ENCODE measurements at places on chromosomes 1 and 21. TPM values are rescaled to one million over a fixed set of nuclear protein-coding genes. Genes with fewer than 3 reads are reported as not detected.

DNA sequence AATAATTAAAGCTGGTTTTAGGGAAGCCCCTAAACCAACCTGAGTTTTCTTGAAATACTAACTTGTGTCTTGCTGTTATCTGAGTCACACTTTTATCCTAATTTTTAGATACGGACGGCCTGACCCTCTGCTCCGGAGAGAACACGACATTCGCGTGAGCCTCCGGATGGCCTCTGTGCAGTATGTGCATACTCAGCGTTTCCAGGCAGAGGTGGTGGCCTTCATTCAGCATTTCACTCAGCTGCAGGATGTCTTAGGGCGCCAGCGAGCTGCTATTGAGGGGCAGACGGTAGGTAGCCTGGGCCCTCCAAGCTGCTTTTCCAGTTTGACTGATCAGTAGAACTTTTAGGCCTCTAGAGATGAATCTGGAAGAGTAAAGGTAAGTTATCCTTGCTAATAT, 63.6 kb downstream of the VPS13D start:
- DNase-seq, result no peak
- H3K36me3 ChIP-seq, result no peaks in the 10 kb centered on the region
- H3K27me3 ChIP-seq, result no peaks in the 10 kb centered on the region

The TMPRSS2 gene
- polyA plus RNA-seq, result not detected

The POTED gene
- polyA plus RNA-seq, result not detected

- H3K27ac ChIP-seq, result peak overlapping the region; percentile 99
- peak overlapping the region; percentile 99 for H3K4me3 ChIP-seq
- no peak for DNase-seq
- H3K4me1 ChIP-seq, result peaks cover 69% of the 10 kb centered on the region
Observed at GRCh38 chr1:107964336-107965109, 457 bp downstream of the VAV3 start.

DNA sequence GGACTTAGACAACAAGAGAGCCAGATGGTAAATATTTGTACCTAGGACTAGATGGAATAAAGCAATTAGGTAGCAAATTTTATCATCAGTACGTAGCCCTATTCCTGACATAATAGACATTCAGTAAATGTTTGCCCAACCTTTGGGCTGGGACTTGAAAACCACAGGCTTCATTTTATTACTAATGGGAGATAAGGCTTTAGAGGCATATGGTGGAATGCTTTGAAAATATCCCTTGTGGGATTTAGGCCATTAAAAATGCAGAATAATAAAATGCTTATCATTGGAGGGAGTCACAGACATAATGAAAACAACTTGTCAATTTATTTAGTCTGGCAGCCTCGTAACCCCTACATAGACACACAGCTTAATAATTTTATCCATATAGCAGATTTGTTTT, 296.1 kb upstream of the SPAG17 start:
- H3K36me3 ChIP-seq, result no peaks in the 10 kb centered on the region
- H3K4me1 ChIP-seq, result no peaks in the 10 kb centered on the region
- H3K27ac ChIP-seq, result no peak overlapping the region
- no peak for DNase-seq
- no peaks in the 10 kb centered on the region for H3K27me3 ChIP-seq
- no peak overlapping the region for H3K4me3 ChIP-seq

The FRRS1 gene
- polyA plus RNA-seq, result 1.5 TPM

DNA sequence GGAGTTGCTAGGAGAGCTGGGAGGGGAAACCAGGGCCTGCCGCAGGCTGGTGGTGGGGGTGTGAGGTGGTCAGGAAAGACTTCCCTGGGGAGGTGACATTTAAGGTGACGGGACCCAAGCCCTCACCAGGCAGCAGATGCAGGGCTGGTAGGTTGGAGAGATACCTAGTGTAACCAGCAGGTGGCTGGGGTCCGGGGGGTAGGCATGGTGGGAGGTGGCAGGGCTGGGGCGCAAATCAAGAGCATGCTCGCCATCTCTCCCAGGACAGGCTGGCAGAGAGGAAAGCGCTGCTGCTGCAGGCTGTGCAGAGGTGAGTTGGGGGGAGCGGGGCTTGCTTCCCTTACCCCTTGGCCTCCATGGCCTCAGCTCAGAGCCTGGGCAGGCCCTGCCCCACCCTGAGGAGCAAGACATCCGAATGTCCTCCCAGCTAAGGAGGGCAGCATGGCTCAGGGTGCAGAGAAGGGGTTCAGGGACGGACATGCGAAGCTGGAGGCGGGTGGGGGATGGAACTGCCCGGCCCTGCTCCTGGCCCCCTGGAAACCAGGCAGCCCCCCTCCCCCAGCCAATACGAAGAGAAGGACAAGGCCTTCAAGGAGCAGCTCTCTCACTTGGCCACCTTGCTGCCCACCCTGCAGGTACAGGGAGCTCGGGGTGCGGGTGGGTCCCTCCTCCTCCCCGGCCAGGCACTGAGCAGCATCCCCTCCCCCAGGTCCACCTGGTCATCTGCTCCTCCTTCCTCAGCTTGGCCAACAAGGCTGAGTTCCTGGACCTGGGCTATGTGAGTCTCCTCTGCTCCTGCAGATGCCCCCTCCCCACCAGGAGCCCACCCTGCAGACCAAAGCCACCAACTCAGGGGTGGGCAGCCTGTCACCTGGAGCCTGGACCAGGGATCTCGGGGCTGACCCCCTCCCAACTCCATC, 4.0 kb downstream of the RNF207 start:
- peak overlapping the region; percentile 69 for H3K4me3 ChIP-seq
- no peak overlapping the region for H3K27ac ChIP-seq

DNA sequence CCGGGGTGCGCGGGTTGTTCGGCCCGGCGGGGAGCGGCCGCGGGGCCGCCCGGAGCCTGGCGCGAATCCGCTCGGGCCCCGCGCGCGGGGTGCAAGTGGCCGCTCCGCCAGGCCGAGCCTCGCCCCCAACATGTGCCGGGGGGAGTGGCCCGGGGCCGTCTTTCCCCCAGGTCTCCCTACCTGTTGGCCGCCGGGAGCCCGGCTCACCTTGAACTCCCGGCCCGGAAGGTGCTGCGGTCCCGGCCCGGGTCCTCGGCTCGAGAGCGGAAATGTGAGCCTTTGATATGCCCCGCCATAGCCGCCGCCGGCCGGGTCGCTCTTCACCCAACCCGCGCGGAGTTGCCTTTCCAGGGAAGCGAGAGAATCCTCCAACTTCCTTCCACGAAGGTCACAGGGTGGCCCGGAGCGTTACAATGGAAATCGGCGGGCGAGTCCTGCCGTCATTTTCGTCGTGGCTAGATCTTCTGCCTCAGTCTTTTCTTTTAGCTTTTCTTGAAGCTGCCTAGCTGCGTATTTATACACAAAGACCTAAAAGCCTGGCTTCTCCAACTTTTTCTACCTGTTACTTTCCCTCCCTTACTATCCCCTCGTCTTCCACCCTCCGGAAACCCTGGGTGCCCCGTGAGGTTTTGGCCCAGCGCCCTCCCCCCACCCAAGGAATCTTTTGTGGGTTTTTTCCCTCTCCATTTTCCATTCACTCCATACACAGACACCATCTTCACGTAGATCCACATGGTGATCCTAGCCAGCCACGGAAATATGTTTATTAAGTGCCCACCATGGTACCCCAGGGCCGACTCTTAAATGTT, 867 bp downstream of the PTGFRN start:
- H3K27ac ChIP-seq, result no peak overlapping the region
- peaks cover 27% of the 10 kb centered on the region for H3K27me3 ChIP-seq
- DNase-seq, result no peak
- no peaks in the 10 kb centered on the region for H3K36me3 ChIP-seq
- peaks cover 6% of the 10 kb centered on the region for H3K4me1 ChIP-seq

The S1PR1 gene
- polyA plus RNA-seq, result 131 TPM

The C1orf74 gene
- polyA plus RNA-seq, result 0.52 TPM

DNA sequence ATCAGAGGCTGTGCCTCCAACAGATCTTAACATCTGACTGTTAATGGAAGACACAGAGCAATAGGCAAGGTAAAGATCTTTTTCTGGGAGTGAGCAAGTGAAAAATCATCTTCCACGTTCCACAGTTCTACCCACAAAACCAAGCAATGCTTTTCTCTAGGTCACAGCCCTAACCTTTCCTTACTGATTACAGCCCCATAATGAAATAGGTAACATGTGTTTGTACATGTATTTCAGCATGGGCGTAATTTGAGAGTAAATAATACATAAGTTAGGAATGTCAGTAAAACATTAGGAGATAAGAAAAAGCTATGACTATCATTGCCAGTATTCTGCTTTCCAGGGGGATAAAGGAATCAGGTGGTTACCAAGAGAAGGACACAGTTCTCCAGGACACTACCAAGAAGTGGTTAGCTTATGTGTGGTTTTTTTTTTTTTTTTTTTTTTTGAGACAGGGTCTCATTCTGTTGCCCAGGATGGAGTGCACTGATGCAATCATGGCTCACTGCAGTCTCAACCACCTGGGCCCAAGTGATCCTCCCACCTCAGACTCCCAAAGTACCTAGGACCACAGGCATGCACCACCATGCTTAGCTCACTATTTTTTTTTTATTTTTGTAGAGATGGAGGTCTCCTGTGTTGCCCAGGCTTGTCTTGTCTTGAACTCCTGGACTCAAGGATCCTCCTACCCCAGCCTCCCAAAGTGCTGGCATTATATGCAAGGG, 72.0 kb downstream of the DAP3 start:
- H3K4me1 ChIP-seq, result peaks cover 9% of the 10 kb centered on the region
- H3K27ac ChIP-seq, result no peak overlapping the region

DNA sequence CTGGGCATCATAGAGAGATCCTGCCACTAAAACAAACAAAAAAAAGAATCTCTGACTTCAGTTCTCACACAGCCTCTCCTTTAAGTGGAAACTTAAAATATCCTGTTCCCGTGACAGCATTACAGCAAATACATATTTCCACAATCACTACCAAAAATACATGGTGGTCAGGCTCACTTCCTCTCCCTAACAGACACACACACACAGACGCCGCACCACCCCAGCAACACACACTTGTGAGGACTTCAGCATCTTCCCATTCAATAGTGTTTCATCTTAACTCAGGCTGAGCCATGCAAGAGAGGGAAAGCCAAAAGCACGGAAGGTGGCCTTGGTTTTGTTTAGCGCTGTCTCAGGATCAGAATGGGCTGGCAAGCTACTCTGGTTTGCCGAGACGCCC, 21.9 kb downstream of the KIAA1614 start:
- DNase-seq, result no peak
- H3K36me3 ChIP-seq, result no peaks in the 10 kb centered on the region
- H3K4me3 ChIP-seq, result peak overlapping the region; percentile 19

DNA sequence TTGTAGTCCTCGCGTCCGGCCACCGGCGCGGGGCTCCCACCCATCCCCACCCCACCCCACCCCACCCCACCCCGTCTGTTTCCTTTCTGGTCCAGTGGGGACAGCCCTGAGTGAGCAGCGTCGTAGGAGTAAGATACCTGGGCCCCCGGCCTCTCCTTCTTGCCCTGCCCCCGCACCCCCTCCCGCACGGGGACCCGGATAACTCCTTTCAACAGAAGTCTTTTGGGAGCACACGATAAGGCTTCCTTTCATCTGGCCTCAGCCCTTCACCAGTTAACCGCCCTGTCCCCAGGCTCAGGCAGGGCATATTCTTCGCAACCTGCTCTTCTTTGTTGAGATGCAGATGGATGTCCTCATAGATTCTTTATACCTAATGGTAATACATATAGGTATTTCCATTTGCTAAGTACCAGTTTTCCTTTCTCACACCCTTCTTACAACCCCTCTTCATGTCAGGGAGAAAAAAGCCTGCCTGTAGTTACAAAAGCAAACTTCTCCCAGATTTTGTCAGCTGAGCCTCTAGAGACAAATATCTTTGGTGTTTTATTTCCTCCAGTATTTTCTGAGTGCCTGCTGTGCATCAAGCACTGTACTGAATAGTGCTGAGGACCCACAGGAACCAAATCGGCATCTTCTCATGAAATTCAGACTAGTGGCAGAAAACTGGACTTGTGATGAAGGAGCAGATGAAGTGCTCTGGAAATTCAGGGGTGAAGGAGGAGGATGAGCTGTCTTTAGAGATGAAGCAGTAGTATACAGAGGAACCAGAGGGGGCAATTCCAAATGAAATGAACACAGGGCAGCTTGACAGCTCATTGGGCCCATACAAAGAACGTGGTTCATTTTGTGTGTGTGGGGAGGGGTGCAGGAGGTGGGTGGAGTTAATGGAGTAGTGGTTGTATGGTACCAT, 33.6 kb downstream of the SLC2A1 start:
- H3K4me3 ChIP-seq, result peak overlapping the region; percentile 87
- peaks cover 25% of the 10 kb centered on the region for H3K36me3 ChIP-seq
- peaks cover 34% of the 10 kb centered on the region for H3K4me1 ChIP-seq
- DNase-seq, result no peak
- no peaks in the 10 kb centered on the region for H3K27me3 ChIP-seq

The DIO1 gene
- not detected for polyA plus RNA-seq

DNA sequence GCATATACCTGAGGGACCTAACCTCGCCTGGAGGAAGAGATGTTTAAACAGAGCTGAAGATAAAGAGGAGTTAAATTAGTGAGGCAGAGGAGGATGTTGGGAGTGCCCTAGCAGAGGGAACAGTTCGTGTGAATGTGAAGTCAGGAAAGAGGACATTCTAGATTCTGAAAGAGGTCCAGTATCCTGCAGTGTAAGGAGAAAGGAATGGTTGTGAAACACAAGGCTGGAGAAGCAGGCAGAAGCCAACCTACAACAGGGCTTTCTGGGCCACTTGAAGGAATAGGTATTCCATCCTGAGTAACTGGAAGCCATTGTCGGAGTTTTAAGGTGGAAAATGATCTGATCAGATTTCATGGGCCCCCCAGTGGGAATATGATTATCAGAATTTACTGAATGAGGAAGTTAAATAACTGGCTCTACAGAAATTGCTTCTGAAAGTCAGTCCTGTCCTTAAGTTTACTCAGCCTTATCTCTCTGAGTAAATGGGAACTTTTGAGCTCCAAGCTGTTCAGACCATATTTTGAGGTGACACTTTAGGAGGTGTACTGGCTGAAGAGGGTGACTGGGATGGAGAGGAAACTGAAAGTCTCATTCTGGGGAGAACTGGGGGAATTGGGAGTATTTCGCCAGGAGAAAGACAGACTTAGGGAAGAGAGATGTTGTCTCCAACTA, 24.4 kb upstream of the FAAH start:
- peaks cover 9% of the 10 kb centered on the region for H3K36me3 ChIP-seq
- H3K27me3 ChIP-seq, result no peaks in the 10 kb centered on the region
- H3K27ac ChIP-seq, result peak overlapping the region; percentile 90
- H3K4me1 ChIP-seq, result peaks cover 33% of the 10 kb centered on the region
- H3K4me3 ChIP-seq, result no peak overlapping the region

The SCAMP3 gene
- polyA plus RNA-seq, result 100 TPM

GRCh38 chr1:23422241-23422877, 2.2 kb downstream of the TCEA3 start:
- H3K36me3 ChIP-seq, result no peaks in the 10 kb centered on the region
- peaks cover 40% of the 10 kb centered on the region for H3K27me3 ChIP-seq
- H3K27ac ChIP-seq, result no peak overlapping the region

The HCRTR1 gene
- not detected for polyA plus RNA-seq

The KRTAP12-1 gene
- not detected for polyA plus RNA-seq
